Small intestine (tissue), 16 donors: ENCODE measurements at places on chromosomes 11 and 22.
A peak's percentile ranks its signal among the peaks of the same experiment; 100 is the strongest.

DNA sequence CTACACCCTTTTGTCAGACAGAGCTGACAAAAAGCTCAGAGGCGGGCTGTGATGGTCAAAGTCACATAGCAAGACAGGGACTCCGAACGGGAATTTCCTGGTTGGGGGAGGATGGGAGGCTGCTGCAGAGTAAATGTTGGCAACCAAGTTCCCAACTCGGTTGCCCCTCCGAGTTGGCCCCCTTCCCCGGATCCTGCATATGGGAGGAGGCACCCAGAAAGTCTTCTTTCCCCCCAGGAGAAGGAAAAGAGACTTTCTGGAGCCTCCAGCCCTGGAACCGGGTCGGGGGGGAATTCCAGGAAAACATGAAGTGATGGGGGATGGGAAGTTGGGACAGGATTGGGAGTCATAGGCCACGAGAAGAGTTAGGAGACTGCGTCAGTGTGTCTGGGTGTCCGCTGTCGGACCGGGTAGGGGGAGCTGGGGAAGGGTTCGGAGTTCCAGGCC lies 614 bp downstream of the SELENOM start:
- H3K36me3 ChIP-seq: no peaks in the 10 kb centered on the region
- H3K27me3 ChIP-seq: no peaks in the 10 kb centered on the region
- H3K27ac ChIP-seq: peak overlapping the region; percentile 95
- H3K4me3 ChIP-seq: peak overlapping the region; percentile 66
- DNase-seq: peak; percentile 33

DNA sequence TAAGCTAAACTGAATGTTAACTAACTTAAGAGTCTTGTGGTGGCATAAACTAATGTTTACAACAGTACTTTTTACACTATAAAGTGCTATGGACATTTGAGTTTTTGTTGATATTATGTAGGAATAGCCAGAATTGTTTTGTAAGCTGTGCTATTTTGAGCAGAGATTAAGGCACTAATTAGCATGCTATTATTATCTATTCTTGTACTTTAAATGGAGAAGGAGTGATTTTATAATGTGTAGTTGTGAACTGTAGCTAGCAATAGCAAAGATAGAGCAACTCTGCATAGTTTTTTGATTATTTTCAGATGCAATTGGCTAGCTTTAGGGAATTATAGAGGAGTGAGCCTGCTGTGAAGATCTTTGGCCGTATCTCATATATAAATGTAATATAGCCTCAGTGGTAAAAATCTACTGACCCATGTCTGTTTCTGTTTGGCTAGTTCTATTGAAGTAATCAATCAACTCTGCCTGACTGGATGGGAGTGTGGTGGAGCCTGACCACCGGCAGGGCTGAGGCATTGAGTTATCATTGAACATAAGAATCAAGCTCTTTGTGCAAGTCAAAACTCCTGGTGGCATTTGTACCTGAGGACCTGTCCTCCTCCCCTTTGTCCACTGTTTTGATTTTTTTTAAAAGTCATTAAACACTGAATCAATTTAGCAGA lies 34.3 kb downstream of the NCAM1 start:
- no peak overlapping the region for H3K27ac ChIP-seq
- H3K27me3 ChIP-seq: no peaks in the 10 kb centered on the region
- H3K4me3 ChIP-seq: no peak overlapping the region
- no peaks in the 10 kb centered on the region for H3K4me1 ChIP-seq
- DNase-seq: no peak

- H3K4me1 ChIP-seq: no peaks in the 10 kb centered on the region
- H3K27ac ChIP-seq: no peak overlapping the region
- H3K27me3 ChIP-seq: no peaks in the 10 kb centered on the region
These were observed 13.7 kb downstream of the CYP2D6 start for GRCh38 chr22:42116848-42117424.

DNA sequence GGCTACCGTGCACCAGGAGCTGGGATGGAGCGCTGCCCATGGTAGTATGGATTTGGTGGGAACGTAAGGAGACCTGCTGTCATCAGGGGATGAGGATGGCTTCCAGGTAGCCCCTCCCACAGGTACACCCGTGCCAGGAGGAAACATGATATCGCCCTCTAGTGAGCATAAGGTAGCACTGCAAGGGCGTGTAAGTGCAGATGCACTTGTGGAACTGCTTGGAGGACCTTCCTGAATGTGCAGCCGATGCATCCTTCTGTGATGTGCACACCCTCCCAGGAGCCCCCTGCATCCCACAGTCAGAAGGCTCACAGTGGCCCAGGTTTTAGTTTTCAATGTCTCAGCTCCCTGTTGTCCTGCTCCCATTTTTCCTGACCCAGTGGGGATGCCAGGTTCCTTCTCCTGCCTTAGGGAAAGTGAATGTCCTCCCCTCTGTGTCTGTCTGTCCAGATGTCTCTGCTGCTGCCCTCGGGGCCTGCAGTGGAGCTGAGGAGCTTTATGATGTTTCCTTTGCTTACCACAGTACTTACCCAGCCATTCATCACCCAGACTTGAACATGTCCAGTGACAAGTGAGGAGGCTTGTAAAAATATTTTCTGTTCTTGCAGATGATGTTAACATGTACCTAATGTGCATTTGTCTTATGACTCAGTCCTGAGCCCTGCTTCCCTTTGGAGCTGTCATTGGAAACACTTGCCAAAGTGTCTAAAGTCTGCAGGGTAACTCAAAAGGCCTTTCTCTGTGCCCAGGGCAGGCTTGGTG lies 49.2 kb downstream of the DBX1 start:
- H3K4me3 ChIP-seq: no peak overlapping the region
- peak; percentile 78 for DNase-seq
- H3K36me3 ChIP-seq: no peaks in the 10 kb centered on the region
- H3K4me1 ChIP-seq: peaks cover 1% of the 10 kb centered on the region

GRCh38 chr11:68077617-68078582 lies 39.1 kb downstream of the TCIRG1 start:
- no peak overlapping the region for H3K4me3 ChIP-seq
- no peak for DNase-seq
- H3K27me3 ChIP-seq: no peaks in the 10 kb centered on the region
- H3K4me1 ChIP-seq: no peaks in the 10 kb centered on the region

GRCh38 chr11:72937439-72937838 lies 123.2 kb downstream of the ATG16L2 start:
- no peak overlapping the region for H3K4me3 ChIP-seq
- H3K27ac ChIP-seq: no peak overlapping the region
- DNase-seq: no peak
- H3K36me3 ChIP-seq: no peaks in the 10 kb centered on the region

- no peaks in the 10 kb centered on the region for H3K27me3 ChIP-seq
- no peak overlapping the region for H3K4me3 ChIP-seq
- H3K4me1 ChIP-seq: no peaks in the 10 kb centered on the region
- no peak overlapping the region for H3K27ac ChIP-seq
- DNase-seq: no peak
- H3K36me3 ChIP-seq: no peaks in the 10 kb centered on the region
These were observed 8.8 kb upstream of the EMSY start for GRCh38 chr11:76436020-76436419.

- H3K27me3 ChIP-seq: no peaks in the 10 kb centered on the region
- H3K27ac ChIP-seq: no peak overlapping the region
- no peaks in the 10 kb centered on the region for H3K4me1 ChIP-seq
- no peaks in the 10 kb centered on the region for H3K36me3 ChIP-seq
- no peak overlapping the region for H3K4me3 ChIP-seq
- no peak for DNase-seq
These were observed 367.6 kb downstream of the SOX6 start for GRCh38 chr11:15988693-15989231.

- H3K27me3 ChIP-seq: no peaks in the 10 kb centered on the region
- no peaks in the 10 kb centered on the region for H3K4me1 ChIP-seq
- no peak overlapping the region for H3K4me3 ChIP-seq
- peaks cover 61% of the 10 kb centered on the region for H3K36me3 ChIP-seq
These were observed 56.4 kb downstream of the CEP164 start for GRCh38 chr11:117384045-117384444.

DNA sequence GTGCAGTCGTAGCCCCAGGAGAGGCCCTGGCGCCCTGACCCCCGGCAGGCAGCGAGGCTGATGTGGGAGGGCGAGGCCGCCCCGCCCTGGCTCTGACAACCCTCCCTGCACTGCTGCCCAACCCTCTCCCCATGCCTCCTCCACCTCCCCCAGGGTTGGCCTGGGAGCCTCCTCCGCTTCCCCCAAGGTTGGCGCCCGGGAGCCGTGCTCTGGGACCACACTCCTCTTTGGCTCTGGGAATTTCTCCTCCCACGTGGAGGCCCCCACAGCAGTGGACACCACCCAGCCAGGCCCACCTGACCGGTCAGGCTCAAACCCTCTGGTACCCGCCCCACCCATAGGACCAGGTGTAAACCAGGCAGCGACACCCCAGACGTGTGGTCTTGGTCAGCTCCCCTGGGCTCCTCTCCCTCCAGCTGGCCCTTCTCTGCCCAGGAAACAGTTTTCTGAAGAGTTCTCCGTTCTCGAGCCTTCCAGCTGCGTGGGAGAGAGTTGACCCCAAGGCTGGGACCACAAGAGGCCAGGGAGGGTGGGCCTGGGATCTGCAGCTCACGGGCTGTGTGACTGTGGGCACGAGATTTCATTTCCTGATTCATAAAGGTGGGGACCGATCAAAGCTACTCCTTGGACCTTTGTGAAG lies 39.5 kb upstream of the BRSK2 start:
- no peaks in the 10 kb centered on the region for H3K36me3 ChIP-seq
- DNase-seq: no peak

DNA sequence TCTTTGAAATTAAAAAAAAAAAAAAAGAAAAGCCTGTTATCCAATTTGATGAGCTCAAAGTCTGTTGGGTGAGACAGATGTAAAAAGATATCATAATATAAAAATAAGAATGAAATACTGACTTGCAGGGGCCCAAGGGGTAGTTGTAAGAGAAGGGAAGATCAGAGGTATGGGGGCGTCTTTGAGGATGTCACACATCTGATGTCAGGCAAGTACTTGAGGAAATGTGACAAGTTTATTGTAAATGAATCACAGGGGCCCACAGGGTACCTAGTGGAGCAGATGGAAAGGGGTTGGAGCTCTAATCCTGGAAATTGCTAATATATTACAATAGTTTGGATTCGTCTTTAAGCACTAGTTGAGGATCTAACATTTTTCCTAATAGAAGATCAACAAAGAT lies 131.6 kb downstream of the MAML2 start:
- H3K36me3 ChIP-seq: no peaks in the 10 kb centered on the region
- peak overlapping the region; percentile 49 for H3K27ac ChIP-seq
- H3K4me1 ChIP-seq: peaks cover 21% of the 10 kb centered on the region
- H3K4me3 ChIP-seq: no peak overlapping the region
- no peaks in the 10 kb centered on the region for H3K27me3 ChIP-seq
- DNase-seq: no peak

- H3K4me3 ChIP-seq: no peak overlapping the region
- no peak for DNase-seq
- H3K27me3 ChIP-seq: no peaks in the 10 kb centered on the region
- no peak overlapping the region for H3K27ac ChIP-seq
These were observed 10.8 kb downstream of the BLID start for GRCh38 chr11:122105044-122105758.

DNA sequence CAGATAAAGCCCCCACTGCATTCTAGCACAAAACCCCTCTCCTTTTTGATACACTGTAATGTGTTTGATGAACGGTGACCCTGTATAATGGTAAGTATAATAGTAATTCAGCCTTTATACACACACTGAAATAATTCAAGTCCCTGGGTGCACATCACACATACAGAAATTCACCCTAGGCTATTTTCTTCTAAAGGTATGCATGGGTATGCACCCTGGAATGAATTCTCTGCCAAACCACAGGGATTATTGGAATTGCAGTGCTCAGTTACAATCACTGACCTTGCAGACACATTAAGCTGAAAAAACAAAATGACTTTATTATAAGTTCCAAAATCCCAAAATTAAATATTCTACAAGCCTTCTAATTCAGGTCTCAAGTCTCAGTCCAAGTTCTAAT lies 245.9 kb upstream of the FAT3 start:
- DNase-seq: no peak
- no peaks in the 10 kb centered on the region for H3K36me3 ChIP-seq
- no peak overlapping the region for H3K4me3 ChIP-seq
- H3K4me1 ChIP-seq: no peaks in the 10 kb centered on the region

DNA sequence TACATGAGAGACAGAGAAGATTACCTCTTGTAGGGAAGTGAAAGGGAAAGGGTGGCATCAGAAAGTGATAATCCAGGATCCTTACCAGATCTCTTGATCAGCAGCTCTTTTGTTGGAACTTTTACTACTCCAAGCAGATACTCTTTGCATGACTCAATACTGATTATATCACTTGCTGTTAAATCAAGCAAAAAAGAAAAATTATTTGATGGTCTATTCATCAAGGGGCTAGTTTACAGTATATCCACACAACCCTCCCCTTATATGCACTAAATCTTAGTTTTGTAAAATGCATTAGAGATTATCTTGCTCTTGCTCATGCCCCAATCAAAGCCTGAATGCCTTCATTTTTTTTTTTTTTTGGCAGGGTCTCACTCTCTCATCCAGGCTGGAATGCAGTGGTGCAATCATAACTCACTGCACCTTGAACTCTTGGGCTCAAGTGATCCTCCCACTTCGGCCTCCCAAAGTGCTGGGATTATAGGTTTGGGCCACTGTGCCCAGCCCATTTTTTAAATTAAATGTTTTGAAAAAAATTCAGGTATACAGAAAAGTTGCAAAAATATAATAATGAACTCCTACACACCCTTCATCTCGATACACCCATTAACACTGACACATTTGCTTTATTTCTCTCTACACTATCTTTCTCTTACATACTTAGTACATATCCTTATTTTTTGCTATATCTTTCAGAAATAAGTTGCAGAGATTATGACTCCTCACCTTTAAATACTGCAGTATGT lies 76.1 kb upstream of the UCP3 start:
- H3K27ac ChIP-seq: no peak overlapping the region
- no peak overlapping the region for H3K4me3 ChIP-seq
- no peaks in the 10 kb centered on the region for H3K4me1 ChIP-seq
- no peaks in the 10 kb centered on the region for H3K27me3 ChIP-seq
- peaks cover 8% of the 10 kb centered on the region for H3K36me3 ChIP-seq

DNA sequence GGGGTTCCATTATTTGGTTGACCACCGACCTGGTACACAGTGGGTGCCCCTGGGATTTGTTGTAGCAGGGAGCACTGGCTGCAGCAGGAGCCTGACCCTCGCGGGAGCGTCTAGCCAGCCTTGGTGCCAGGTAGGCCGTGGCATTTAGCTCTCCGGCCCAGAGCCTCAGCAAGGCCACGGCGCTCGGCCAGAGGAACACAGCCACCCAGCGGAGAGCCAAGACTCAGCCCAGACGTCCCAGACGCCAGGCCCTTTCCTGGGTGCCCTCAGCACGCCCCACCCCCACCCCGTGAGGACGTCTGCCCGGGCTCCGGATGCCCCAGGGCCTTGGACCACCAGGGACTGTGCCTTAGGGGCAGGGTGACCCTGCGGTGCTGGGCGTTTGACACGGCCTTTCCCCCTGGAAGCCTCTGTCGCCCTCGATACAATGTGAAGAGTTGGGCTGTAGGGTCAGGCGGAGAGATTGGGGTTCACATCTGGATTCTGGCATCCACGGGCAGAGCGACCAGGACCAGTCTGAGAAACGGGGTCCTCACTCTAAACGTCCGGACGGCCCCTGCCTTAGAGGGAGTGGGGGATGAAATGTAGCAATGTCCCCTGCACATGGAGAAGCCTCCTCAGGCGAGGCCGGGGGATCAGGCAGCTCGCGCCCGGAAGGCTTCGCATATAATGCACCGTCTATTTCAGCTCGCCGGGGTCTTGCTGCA lies 99.2 kb upstream of the FGF3 start:
- H3K4me3 ChIP-seq: no peak overlapping the region
- no peak for DNase-seq
- H3K27ac ChIP-seq: peak overlapping the region; percentile 17
- H3K4me1 ChIP-seq: peaks cover 12% of the 10 kb centered on the region
- no peaks in the 10 kb centered on the region for H3K36me3 ChIP-seq

- H3K27me3 ChIP-seq: no peaks in the 10 kb centered on the region
- DNase-seq: no peak
- no peaks in the 10 kb centered on the region for H3K4me1 ChIP-seq
These were observed 296.9 kb downstream of the KIRREL3 start for GRCh38 chr11:126703662-126704061.
